ENCODE measurements at places on chromosomes 7 and 10.
A peak's percentile ranks its signal among the peaks of the same experiment; 100 is the strongest.

DNA sequence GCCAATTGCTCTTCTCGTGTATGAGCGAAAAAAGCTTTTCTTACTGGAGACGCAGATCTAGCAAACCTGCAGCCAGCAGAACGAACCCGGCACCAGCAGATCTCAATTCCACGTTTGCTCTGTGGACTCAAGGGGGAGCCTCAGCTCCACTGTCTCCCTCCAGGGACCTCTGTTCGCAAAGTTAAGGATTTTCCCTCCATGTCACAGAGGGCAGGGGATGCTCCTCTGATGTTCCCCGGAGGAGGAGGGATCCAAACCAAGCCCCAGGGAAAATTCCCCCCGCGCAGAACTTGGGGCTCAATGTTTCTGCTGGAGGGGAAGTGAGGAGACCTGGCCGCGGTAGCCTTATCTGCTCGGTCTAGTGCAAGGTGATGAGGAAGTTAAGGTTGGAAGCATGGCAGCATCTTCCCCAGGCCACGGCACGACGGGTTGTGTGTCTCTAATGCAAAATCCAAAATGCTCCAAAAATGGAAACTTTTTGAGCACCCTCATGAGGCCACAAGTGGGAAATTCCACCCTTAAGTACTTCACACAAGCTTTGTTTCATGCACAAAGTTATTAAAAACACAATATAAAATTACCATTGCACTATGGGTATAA is 9.0 kb downstream of the IQCE start:
- no peak for DNase-seq

DNA sequence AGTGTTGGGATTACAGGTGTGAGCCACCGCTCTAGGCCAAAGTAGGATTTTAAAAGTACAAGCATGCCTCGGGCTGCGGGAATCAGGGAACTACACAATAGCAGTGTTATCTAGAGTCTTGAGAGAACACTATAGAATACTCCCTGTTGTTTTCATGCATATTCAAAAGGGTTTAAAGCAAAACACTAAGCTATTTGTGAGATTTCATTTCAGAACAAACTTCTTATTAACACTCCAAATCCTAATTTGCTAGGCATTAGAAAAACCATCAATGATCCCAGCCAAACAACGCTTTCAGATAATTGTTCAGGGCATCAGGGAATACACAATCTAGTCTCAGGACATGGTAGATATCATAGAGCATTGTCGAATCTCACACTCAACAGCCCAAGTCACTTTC is 13.9 kb downstream of the DENND11 start:
- no peak for DNase-seq

DNA sequence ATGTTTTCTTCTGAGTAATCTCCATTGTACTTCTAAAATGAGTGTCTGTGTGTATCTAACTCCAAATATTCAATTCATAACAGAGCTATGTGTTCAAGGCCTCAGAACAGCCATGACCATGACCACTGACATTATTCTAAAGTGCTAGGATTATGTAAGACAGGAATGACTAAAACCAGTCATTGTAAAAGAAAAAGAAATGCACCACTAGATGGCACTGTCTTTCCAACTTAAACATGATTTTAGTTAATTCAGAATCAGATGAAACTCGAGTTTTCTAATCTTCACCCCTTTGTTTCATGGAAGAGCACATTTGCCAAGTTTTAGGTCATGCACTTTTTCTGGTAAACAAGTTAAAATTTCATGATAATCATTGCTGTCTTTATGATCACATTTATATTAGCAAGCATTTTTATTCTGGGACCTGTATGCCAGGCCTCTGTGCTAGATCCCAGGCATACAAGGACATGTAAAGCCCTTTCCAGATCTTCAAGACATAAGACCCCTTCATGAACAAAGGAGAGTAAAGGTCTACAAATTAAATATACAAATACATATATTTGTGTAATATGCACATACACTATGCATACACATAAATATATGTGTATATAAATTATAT is 26.1 kb upstream of the RSU1 start:
- peak; percentile 38 for DNase-seq

GRCh38 chr10:4658777-4659176 is 167.2 kb upstream of the AKR1E2 start:
- DNase-seq = no peak

- DNase-seq = no peak
Measured at GRCh38 chr7:24740871-24741270, 16.4 kb downstream of the GSDME start.

DNA sequence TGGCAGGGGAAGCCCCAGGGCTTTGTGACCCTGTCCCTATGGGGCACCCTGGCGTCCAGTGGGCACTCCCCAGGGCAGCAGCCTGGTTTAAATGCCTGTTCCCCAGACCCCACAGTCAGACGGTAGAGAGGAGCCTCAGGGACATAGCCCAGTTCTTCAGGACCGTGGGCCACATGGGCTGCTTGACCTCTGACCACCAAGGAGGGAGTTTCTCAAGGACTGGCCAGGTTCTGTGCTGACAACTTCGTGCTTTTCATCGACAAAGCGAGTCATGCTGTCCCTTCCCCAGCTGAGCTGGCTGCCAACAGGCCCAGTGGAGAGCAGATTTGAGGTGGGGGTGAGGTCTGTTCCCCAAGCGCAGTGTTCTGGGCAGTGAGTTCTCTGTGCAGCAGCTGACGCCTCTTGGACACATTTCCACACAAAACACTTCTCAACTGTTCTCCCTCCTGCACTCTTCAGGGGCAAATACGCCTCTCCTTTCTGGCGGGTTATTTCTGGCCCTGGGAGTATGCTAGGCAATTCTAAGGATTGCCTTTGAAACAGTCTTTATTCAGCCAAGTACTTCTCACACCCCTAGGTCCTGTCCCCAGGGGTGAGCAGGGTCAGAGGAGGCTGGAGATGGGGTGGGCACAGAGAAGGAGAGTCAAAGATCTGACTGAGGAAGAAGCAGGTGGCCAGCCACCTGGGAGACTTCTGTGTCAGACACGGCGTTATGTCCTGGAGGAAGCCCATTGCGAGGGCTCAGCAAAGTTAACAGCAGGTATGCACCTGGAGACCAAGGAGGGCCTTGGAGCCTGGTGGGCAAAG is 57.3 kb upstream of the CAMK2B start:
- DNase-seq = no peak

GRCh38 chr7:137820677-137821420 is 25.9 kb downstream of the DGKI start:
- no peak for DNase-seq

DNA sequence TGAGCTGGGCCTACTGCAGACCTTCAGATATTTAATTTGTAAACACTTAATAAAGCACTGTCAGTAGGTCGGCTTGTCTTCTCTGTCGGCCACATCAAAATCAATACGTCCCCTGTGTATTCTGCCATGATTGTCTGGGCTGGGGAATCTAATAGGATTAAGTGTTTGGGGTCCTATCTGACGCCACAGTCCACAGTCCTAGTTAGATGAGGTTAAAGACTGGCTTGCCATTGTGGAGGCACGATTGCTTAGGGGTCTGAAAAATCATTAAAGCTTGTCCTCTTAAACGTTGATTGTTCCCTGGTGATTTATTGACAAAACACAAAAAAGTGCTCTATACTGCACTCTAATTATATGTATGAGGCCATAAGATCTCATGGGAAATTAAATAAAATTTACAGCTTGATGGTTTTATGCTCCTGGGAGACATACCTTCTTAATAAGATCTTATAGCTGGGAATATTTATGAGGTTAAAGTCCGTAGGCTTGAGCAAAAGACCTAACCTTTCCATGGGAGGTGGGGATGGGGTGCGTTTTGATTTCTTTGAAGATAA is 650.3 kb upstream of the GALNT17 start:
- DNase-seq = no peak
